ENCODE measurements at places on chromosomes 1 and 21.

GRCh38 chr1:85544689-85545215 is 35.8 kb upstream of the CCN1 start:
- DNase-seq, result peak; percentile 80

GRCh38 chr1:48908606-48909005 is 131.9 kb upstream of the BEND5 start:
- no peak for DNase-seq

DNA sequence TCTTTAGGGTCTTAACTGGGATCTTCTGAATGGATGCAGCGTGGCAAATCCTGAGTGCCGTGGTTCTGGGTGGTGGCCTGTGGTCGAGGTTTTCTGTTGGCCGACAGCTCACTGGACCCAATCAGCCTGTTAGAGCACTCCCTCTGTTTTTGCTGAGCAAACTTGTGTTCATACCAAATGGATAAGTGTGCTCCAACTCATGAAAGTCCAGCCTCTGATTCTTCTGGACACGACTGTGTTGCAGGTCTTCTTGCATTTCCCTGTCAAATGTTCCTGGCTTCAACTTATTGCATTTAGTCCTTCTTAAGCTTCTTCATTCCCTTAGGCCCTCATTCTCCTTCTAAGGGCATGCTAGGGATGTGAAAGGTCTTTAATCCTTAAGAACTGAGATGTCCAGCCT is 63.7 kb downstream of the AJAP1 start:
- no peak for DNase-seq

DNA sequence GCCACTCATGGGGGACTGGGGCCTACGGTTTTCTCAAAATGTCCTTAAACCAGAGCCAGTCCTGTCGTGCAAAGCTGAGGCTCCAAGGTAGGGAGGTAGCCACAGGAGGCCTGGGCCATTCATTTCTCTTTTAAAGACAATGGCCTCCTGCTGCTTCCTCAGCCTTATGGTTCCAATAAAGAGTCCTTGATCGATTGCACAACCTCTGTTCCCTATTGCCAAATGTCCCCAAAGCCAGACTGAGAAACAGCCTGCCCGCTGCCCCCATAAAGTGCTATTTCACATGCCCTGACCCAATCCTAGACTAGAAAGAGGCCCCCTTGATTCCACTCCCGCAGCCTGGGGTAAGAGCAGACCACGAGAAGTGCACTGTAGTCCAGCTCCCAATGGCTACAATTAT is 166.7 kb downstream of the CLIC6 start:
- peak; percentile 41 for DNase-seq

GRCh38 chr1:113935970-113936369 is 6.8 kb downstream of the HIPK1 start:
- no peak for DNase-seq

DNA sequence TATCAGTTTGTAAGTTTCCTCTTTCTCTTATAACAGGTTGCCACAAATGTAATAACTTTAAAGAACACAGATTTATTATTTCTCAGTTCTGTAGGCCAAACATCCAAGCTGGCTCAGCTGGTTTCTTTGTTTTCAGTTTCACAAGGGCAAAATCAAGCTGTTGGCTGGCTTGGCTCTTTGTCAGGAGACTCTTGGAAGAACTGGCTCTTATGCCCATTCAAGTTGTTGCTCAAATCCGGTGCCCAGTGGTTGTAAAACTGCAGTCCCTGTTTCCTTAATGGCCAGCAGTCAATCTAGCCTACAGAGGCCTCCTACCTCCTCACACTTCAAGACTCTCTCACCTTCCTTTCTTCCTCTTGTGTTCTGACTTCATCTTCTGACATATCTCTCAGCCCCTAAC is 1171.0 kb downstream of the MRPL39 start:
- DNase-seq, result no peak

DNA sequence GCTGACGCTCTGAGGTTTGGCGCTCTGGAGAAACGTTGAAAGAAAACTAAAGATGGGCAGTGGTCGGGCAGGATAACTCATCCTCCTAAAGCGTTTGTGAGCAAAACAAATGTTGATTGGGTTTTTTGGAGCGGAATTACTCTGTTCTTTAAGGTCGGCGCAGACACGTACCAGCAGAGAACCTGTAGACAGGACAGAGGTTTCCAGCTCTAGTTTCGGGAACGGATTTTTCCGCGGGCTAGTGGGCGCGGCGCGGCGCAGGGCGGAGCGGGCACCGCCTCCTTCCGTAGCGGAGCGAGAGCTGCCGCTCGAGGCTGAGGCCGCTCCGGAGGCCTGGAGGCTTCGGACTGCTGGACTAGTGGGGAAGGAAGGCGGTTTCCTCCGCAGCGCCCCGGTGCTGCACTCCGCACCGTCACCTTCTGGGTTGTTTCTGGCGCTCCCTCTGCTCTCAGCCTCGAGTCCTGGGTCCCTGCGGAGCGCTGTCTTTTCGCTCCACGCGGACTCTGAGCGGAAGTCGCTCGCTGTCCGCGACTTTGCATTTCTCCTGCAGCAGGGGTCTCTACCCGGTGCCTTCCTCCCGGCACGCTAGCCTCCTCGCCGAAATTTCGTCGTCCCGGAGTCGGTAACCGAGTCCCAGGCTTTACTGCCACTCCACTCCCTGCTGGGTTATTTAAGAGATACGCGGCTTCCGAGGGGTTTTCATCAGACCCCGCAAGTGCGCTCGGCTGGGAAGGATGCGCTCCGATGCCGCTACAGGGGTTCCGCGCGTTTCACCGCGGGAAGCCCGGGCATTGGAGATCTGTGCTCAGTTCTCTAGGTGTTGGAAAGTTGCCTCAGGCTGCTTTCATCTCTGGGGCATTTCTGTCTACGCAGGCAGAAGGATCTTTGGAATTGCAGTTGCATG is 7.0 kb downstream of the FOXD2 start:
- DNase-seq, result no peak

- no peak for DNase-seq
Measured at GRCh38 chr1:170580636-170581440, 48.9 kb downstream of the GORAB start.

GRCh38 chr1:64479874-64480273 is 9.9 kb downstream of the CACHD1 start:
- DNase-seq, result no peak

GRCh38 chr1:230910755-230911117 is 42.4 kb upstream of the C1orf198 start:
- no peak for DNase-seq

DNA sequence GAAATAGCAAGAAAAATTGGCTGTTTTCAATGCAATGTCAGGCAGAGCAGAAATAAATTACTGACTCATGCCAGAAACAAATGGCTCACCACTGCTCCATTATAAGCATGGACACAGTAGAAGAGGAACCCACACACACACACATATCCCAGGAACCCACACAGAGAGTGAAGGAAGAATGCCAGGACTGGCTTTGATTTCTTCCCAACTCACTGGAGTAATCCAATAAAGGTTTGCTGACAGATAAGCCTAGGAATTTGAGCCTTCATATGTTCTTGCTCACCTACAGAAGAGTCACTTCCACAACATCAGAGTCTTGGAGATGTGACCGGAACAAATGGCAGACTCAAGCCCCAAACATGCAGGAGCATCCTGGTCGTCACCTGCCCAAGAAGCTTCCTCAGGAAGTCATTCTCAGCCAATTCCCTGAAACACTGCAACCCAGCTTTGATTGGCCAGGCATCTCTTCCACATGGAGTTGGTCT is 2.2 kb downstream of the SH3BP5L start:
- peak; percentile 69 for DNase-seq

- DNase-seq, result no peak
Measured at GRCh38 chr1:205235951-205236350, 8.2 kb downstream of the TMCC2 start.

Measured in astrocyte of the spinal cord (primary cell).